ENCODE measurements at places on chromosomes 3 and 15.

DNA sequence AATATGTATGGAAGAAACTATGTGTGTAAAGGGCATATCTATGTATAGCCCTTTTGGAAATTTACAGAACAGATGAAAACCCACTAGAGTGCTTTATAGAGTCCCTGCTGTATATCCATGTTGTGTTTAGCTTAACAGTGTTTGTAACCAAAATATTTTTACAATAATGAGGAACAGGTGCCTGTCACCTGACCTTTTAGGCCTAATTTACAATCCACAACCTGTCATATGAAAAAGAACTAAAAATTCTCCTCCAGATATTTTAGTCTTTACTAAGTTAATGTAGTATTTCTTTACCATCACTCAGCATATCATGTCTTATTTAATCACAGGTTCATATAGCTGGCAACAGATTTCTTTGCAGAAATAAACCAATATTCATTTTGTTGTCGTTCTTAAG, 16.4 kb upstream of the SATB1 start:
- DNase-seq: no peak

DNA sequence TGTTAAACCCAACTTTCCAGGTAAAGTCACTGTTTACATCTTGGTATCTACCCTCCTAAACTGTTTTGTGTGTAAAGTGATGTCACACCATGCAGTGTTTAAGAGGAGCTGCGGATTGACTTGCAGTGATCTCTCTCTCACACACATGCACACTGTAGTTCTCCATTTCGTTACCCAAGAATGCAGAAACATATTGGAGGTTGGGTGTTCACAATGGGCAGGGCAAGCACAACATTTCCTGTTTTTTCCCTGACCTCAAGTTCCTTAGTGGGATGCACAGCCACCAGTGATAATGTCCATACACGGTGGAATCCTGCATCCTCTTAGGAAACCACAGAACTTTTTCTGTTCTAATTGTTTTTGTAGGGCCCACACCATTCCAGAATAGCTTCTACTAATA, 85.3 kb upstream of the CFAP20DC start:
- DNase-seq: no peak

GRCh38 chr3:143848704-143849103, 436 bp upstream of the SLC9A9 start:
- no peak for DNase-seq

- no peak for DNase-seq
Measured at GRCh38 chr15:29467091-29467490, 197.5 kb upstream of the NSMCE3 start.

DNA sequence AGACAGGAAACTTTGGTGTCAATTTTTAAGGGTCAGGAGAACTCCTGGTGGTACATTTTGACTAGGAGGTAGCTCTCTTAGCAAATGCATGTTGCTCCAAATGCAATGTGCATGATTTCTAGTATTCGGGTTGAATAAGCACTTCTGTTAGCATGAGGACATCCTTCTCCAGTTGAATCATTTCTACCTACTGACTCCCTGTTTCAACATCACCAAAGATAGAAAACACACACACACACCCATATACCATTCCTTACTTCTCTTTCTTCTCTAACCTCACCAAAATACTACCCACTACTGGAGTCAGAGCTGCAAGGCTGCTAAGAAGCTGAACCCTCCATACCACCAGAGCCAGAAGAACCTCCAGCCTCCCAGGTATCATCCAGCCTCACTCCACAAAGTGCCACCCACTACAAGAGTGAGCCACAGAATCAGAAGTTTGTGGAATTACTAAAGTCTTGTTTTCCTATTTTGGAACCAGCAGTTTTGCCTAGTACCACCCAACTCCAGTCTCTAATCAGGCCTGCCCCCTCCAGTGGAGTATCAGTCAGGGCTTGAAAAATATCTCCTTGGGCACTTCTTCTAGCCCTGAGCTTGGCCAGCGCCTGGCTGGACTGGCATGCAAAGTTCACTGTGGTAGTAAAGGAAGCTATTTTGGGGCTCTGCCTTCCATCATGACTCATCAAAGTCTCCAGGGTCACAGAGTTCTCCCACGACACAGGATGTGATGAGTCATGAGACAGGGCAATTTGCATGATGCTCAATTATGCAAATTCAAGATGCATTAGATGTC, 110.3 kb downstream of the CYP19A1 start:
- DNase-seq: no peak

DNA sequence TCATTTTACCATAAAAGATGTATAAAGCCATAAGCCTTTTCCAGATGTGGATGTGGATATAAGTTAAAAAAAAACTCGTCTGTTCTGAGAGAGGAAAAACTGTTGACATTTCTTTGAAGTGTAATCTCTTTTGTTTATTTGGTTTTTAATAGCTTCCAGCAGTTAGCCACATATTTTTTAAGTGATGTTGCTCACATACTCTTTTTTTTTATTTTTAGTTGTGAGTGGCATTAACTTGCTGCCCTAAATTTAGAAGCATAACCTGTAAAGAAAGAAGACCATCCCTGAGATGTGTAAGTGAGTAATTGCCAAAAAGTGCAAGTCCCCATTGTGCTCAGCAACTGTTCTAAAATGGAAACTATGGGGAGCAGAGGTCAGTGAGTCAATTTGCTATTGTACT, 415.9 kb upstream of the MDFIC2 start:
- no peak for DNase-seq
